Suppressor macrophage (primary cell): ENCODE measurements at places on chromosomes 4 and X.

- no peak for DNase-seq
These were observed 5.8 kb upstream of the USO1 start for GRCh38 chr4:75718529-75718928.

GRCh38 chr4:61772126-61772525 is 572.0 kb downstream of the ADGRL3 start:
- no peak for DNase-seq

DNA sequence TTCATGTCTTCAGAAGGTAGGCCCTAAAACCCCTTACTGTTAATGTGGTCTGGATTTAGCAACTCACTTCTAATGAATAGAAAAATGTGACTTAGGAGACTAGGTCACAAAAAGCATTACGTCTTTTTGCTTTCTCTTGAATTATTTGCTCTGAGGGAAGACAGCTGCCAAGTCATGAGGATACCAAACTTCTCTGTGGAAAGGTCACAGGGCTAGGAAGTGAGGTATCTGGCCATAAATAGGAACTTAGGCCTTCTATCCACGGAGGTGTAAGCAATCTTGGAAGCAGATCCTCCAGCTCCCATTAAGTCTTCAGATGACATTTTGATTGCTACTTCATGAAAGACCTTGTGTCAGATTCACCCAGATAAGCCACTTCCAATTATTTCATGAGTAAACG is 120.6 kb downstream of the JADE1 start:
- DNase-seq, result peak; percentile 53

GRCh38 chr4:107888237-107888636 is 43.1 kb upstream of the CYP2U1 start:
- DNase-seq, result no peak

DNA sequence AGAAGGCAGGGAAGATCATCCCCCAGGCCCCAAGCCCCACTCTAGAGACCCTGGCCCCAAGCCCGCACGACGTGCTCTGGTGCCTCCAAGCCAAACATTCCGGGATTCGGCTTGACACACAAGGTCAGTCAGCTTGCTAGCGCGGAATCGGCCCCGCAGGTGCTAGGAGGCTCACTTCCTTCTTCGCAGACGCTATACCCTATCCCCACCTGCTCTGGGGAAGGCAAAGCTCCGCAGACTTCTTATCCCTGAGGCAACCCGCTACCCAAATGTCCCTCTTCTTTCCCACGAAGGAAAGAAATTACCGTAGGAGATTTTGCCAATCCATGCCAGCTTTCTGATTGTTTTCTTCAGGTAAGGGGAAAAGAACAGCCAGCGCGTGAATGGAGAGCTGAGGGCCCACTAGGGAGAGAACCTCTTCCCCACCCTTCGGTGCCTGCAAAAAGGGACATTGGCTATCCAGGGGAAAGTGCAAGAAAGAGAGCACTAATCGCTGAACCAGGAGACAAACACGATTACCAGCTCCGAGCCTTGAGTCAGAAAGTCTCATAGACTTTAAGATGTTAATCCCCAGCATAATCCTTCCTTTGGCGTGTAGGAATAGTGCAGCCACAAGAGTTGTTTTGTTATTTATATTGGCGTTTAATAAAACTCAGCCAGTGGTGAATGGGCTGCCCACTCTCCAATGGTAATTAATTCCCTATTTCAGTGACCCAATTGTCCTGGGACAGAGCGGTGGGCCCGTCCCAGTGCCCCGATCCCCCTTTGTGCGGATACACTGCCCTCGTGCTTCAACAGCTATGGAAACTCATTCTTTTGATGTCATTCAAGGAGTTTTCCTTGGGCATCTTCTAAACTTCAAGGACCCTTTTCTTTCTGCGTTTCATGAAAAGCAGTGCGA is 5.4 kb upstream of the NEUROG2 start:
- DNase-seq, result no peak

GRCh38 chr4:169774466-169775445 is 17.0 kb upstream of the HPF1 start:
- no peak for DNase-seq

DNA sequence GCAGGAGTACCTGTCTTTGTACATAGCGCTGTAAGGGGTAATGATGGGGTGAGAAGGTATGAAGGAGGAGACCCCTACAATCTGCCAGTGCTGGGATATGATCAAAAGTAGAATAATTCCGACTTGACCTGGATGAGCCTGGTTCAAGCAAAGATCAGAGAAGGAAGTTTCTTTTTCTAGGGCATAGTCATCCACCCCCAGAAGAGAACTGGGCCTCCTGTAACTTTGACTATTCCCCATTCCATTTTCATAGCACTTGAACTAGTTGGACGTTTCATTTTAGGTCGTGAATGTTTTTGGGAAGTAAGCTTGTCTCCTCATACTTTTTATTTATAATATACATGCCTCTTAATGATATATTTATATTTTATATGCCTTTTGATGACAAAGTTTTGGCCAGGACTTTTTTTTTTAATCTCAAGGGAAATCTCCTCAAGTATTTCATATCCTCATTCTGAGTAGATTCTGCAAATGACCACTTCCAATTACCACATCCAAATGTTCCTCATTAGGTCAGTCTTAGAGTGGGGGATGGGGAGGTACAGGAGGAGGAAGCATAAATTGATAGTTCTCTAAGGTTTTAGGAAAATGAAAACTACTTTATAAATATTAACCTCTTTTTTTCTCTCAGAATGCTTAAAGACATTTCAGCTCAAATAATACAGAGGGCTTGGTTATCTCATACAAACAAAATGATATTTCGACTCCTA is 3.5 kb downstream of the CXorf58 start:
- peak; percentile 84 for DNase-seq

- DNase-seq, result no peak
These were observed 832 bp downstream of the EGFL6 start for GRCh38 chrX:13570261-13570605.

DNA sequence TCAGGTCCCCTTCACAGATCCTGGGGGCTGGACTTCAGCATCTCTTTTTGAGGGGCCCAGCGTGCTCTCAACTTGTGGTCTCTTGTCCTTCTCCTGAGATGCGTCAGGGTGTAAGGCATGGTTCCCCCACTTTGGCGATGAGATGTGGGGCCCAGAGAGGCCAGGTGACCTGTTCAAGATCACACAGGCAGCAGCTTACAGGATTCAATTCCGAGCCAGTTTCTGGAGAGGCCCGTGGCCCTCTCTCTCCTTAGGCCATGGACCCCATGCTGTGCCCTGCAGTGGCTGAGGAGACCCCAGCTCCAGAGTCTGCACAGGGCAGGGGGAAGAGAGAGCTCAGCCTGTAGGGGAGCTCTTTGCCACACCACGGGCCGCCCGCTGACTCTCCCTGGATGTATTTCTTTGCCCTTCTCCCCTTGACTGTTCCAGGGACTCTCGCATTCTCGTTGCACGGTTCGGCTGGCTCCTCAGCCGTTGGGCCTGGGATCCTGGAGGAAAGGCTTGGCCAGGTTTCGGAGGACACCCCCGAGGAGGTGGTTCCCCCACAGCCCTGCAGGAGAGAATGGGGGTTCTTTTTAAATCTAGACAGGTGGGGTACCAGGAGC is 18.6 kb downstream of the NSG1 start:
- no peak for DNase-seq

- DNase-seq, result no peak
These were observed 77.0 kb downstream of the AFAP1 start for GRCh38 chr4:7862561-7863192.

DNA sequence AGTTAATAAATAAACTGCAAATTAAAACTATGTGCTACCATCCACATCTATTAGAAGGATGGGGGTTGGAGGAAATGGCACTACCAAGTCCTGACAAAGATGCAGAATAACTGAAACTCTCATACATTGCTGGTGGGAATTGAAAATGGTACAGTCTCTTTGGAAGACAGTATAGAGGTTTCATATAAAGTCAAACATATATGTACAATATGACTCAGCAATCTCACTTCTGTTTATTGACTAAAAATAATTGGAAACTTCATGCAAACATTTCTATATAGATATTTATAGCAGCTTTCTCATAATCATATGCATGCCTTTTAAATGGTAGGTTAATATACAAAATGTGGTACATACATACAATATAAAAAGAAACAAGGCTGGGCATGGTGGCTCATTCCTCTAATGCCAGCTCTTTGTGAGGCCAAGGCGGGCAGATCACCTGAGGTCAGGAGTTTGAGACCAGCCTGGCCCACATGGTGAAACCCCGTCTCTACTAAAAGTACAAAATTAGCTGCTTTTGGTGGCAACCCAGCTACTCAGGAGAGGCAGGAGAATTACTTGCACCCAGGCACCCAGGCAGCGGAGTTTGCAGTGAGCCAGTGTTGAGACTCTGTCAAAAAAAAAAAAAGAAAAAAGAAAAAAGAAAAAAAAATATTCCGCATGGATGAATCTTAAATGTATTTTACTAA is 225.0 kb upstream of the CXXC4 start:
- no peak for DNase-seq

- DNase-seq, result no peak
These were observed 50.8 kb upstream of the GNPDA2 start for GRCh38 chr4:44777115-44777514.

DNA sequence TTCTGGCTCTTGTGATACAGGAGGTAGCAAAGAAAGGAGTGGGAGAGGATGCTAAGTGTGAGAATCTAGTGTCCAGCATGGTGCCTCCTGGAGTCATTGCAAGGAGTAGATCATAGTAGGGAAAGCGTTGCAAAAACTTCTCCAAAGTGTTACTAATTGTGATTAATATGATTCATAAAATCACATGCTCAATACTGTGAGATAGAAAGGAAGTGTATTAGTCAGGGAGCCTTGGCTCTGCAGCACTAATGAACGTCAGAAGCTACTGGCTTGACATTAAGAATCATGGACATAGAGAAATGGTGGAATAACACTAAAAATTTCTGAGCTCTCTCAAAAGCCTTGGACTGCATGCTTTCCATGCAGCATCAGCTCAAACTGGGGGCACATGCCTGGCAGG is 299.1 kb downstream of the EVC2 start:
- no peak for DNase-seq

GRCh38 chr4:145635117-145635516 is 15.9 kb downstream of the MMAA start:
- DNase-seq, result no peak

DNA sequence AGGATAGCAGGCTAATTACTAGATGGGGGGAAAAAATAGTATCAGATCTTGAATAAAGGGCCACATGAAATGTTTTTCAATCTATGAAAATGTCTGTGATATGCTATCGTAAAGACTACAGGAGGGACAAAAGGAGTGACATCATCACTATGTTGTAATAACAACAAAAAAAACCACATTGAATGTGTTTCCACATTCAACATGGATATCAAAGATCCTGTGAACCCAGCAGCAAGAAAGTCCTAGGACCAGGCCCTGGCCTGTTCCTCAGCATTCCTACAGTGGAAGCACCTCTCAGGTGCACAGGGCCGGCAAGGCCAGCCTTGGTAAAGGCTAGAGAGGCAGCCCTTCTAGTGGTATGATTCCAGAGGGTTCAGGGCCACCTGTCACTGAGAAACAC is 118.3 kb downstream of the RELL1 start:
- DNase-seq, result no peak

GRCh38 chr4:53192496-53192895 is 173.4 kb downstream of the SCFD2 start:
- no peak for DNase-seq

- no peak for DNase-seq
These were observed 72.6 kb downstream of the FHDC1 start for GRCh38 chr4:153008578-153009199.

DNA sequence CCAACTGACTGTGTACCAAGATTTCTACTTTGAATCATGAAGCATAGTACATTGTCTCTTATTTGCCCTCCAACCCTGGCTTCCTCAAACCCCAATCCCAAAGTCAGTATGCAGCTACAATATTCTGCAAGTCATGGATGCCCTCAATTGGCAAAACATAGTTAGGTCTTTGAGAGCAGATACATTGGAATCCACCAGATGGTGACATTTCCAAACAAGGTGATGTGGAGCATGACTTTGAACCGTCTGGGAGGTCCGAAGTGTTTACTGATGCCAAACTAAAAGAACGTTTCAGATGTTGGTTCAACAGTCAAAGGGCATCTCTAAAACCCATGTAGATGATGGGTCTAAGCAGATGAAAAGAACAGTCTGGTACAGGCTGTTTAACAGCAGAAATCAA is 43.7 kb upstream of the FRMD7 start:
- no peak for DNase-seq
